Mesendoderm (in vitro differentiated cells): ENCODE measurements at places on chromosomes 3 and 15.
A peak's percentile ranks its signal among the peaks of the same experiment; 100 is the strongest.

DNA sequence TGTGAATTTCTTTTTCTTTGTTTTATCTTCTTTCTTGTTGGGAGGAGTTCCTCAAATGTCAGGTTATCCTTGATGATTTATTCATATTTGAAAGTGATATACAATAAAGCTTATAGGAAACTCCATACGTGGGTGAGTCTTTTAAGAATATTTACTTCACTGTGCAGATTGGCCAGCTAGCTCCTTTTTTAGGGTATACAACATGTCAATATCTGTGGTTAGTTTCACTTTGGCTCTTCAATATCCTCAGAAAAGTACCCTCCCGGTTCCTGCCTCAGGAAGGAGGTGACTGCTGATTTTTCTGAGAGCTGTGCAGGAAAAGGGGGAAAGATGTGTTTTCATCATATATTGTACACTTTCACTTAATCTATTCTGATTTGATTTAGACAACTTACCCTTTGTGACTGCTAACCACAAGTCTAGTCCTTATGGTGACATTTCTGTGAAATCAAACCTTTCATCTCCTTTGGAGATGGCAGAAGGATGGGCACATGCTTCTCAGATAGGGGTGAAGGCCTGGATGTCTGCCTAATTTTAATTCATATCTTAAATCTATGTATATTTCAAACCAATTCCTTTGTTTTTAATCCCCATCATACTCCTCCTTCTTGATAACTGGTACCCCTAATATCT lies 98.2 kb upstream of the NECTIN3 start:
- no peak for DNase-seq

GRCh38 chr3:89644716-89645115 lies 537.3 kb downstream of the EPHA3 start:
- no peak for DNase-seq

DNA sequence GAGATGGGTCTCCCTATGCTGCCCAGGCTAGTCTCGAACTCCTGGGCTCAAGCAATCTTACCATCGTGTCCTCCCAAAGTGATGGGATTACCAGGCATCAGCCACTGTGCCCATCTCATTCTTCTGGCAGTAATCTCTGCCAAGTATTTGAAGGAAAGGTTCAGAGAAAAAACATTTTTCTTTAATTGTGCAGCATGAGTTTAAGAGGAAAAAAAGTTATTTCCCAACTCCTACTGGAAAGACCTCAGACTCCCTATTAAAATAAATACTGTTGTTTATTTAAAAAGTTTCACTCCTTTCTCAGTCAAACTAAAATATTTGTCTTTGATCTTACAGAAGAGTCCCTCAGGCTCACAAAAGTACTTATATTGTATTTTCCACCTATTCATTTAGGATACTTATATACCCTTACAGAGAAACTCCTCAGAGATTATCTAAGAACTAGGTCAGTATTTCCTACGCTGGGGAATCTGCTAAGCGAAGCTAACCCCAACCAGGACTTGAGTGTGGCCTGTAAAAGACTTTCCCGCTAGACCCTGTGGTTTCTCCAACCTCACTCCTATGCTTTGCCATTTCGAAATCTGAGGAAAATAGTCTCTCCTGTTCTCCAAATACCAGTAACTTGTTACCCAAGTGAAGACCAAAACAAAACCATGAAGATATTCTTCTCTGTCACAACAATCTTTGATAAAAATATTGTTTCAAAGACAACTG lies 28.7 kb downstream of the WWTR1 start:
- DNase-seq: no peak

DNA sequence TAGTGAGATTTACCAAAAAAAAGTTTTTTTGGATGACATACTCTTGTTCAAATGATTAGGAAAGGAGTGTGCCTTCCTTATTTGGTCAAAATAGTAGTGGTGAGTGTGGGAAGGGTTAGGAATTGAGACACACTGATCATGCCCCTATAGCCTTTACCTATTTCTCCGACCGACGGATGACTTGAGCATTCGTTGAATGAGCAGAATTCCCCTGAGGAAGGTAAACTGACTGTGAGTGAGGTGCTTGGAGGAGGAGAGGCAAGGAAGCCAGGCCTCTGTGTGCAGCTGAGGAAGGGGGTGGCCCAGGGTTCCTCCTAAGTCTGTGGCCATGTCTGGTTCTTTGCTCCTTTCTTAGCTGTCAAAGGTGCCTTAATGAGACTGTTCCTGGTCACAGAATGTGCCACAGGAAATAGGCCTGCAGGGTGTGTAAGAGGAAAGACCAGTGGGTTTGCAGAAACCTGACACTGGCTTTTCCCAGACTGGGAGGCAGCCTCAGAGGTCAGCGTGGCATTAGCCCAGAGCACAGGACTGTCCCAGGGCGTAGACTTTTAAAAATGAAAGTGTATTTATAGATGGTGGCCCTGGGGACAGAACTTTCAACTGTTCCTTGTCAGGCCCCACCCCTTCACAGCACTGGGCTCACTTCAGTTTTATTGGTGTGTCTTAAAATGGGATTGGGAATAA lies 307.7 kb upstream of the C2CD4B start:
- peak; percentile 68 for DNase-seq

DNA sequence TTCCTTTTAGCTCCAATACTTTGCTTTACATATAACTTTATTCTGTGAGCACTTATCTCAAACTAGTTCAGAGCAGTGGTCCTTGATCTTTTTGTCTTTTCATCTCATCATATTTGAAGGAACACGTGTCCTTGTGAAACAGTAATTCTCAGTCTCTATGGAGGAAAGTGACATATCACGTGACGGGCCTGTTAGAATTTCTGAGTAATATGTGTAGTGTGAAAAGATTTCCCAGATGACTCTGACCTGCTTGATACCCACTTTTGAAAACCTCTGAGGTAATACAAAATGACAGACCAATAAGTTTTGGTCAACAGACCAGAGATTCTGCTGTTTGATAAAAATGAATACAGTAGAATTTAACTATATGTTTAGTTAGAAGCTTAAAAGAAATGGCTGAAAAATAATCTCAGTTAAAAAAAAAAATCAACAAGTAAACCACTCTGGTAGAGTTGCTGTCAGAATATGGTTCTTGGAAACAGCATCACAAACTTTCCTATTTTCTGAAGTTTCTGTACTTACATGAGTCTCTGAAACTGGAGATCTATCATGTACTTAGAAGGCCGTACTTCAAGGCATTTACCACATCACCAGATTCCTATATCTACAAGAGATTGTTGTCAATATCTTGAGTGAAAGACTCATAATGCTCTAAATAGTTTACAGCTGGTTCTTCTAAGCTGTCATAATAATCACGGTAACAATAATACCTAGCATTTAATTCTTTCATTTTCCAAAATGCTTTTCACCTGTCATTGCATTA lies 590.2 kb upstream of the TBL1XR1 start:
- DNase-seq: no peak

GRCh38 chr3:166199491-166199890 lies 362.3 kb upstream of the BCHE start:
- DNase-seq: no peak

GRCh38 chr3:49470714-49471420 lies 800 bp downstream of the DAG1 start:
- peak; percentile 8 for DNase-seq

DNA sequence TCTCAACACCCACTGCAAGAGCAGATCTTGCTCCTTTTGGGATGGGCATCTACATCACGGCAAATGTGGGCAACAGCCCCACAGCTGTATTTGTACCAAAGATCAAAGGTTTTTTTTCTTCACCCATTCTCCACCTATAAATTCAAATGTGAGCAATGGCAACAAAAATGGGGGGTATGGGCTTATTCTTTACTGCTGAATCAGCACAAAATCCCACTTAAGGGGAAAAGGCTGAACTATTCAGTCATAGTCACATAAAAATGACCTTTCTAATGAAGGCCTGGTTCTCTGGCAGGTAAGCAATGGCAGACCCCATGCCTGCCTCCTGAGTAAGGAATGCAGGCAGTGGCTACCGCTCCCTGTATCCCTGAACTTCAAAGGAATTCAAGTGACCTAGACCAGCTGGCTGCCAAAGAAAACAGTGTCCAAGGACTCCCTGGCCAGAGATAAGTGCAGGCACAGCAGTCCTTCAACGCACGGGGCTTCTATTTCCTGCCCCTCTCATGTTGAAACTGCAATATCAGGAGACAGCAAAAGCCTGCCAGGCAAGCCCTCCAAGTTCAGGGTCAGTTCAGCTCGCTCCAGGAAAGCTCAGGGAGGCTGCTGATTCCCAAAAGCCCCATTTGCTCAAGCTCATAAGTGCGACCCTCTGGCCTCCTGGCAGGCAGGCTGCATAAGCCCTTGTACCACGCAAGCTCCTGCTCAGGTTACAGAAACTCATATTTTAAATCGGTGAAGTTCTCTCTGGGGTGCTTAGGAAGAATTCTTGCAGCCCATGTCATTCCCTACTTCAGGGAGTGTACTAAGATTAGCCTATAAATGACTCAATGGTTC lies 134.1 kb downstream of the PDZRN3 start:
- DNase-seq: peak; percentile 93

DNA sequence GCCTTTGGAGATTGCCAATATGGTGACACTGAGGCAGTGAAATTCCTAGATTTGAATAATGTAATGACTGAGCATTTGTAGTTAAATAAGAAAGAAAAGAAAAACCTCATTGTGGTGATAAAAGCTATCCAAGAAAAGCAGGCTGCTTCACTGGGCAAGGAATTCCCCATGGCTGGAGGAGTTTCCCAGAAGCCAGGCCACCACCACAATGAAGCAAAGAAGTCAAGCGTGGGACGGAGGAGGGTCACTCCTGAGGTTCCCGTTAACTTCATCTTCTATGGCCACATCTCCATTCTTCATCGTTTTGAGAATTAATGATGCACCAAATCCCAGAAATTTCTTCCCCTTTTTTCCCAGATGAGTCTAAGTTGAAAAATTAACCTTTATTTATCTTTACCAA lies 185.8 kb upstream of the BCL6 start:
- DNase-seq: no peak

DNA sequence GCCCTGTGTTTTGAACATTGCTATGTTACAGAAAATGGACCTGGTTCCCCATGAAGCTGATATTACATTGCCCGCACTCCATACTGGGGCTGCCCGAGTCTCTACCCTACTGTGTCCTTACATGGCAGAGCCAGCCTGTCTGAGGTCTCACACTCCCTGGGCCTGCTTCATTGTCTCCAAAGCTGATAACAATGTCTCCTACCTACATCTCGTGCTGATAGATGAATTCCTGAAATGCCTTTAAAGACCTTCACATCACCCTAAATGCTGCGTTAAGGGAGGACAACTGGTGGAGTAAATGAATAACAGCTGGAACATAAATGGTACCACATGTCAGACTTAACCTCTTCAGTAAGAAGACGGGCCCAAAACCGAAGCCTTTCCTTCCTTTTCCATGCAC lies 62.9 kb upstream of the PTX3 start:
- DNase-seq: peak; percentile 88

- DNase-seq: no peak
These were observed 622.8 kb upstream of the AGTR1 start for GRCh38 chr3:148074946-148075345.

DNA sequence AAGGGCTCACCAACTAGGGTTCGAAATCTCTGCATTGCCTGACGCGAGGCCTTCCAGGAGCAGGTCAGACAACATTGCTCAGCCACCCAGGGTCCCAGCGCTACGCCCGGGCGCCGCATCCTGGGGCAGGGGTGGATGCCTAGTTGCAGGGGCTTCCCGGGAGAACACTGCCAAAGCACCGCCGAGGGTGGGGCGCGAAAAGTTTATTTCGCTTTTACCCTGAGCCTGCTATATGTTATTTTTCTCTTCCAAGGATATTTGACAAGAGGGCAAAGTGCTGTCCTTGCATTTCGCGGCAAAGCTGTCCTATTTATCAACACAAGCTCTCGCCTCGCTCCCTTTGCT lies 549 bp upstream of the SOX14 start:
- DNase-seq: peak; percentile 28

GRCh38 chr3:45126730-45127129 lies 19.4 kb downstream of the CDCP1 start:
- DNase-seq: no peak

DNA sequence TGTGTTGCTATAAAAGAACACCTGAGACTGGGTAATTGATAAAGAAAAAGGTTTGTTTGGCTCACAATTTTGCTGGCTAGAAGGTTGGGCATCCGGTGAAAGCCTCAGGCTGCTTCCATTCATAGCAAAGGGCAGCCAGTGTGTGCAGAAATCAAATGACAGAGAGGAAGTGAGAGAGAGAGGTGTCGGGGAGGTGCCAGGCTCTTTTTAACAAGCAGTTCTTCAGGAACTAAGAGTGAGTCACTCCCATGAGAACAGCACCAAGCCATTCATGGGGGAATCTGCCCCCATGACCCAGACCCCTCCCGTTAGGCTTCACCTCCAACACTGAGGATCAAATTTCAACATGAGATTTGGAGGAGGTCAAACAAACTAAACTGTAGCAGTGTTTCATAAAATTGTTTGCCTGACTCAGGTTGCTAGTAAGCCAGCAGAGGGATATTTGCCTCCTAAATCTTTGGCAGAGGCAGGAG lies 4.5 kb upstream of the PARP15 start:
- DNase-seq: peak; percentile 71
